ENCODE measurements at places on chromosomes 12 and 14.

DNA sequence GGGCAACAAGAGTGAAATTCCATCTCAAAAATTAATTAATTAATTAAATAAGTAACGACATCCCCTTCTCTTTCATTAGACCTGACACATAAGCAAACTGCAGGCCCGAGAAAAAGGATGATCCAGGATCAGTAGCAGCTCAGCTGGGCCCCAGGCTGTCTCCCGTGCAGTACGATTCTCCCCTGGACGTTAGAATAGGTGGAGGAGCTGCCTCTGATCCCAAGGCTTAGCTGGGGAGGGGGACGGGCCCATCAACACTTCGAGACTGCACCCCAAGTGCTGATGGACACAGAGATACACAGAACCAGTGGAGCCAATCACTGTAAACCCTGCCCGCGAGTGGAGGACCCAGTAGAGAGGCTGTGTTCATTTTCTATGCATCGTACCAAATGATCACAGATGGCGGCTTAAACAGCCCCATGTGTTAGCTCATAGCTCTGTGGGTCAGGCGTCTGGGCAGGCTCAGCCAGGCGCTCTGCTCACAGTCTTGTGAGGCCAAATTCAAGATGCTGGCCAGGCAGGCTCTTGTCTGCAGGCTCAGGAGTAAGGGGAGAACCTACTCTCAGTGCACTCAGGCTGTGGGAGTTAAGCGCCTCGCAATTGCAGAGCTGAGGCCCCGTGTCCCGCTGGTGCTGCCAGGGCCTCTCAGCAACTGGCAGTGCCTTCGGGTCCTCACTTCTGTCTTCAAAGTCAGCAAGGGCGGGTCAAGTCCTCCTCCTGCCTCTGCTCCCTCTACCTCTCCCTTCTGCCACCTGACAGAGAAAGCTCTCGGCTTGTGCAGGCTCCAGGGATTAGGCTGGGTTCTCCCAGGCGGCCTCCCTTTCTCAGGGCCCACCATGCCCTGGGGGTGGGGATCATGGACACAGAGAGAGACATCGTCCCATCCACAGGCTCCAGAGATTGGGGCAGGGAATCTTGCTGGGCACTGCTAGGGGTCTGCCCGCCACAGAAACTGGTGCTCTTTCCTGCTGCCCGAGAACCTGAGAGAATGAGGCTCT is 26.4 kb downstream of the RIMBP2 start:
- peak; percentile 38 for DNase-seq

DNA sequence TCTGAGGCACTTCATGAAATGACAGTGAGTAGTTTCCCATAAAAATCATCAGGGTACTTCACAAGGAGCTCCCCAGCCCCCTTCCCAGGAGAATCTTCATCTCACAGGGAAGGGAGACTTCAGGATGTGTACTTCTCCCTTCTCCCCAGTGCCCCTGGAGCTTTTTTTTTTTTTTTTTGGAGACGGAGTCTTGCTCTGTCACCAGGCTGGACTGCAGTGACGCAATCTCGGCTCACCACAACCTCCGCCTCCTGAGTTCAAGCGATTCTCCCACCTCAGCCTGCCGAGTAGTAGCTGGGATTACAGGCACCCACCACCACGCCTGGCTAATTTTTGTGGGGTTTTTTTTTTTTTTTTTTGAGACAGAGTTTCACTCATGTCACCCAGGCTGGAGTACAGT is 10.4 kb downstream of the ITPK1 start:
- peak; percentile 89 for DNase-seq

DNA sequence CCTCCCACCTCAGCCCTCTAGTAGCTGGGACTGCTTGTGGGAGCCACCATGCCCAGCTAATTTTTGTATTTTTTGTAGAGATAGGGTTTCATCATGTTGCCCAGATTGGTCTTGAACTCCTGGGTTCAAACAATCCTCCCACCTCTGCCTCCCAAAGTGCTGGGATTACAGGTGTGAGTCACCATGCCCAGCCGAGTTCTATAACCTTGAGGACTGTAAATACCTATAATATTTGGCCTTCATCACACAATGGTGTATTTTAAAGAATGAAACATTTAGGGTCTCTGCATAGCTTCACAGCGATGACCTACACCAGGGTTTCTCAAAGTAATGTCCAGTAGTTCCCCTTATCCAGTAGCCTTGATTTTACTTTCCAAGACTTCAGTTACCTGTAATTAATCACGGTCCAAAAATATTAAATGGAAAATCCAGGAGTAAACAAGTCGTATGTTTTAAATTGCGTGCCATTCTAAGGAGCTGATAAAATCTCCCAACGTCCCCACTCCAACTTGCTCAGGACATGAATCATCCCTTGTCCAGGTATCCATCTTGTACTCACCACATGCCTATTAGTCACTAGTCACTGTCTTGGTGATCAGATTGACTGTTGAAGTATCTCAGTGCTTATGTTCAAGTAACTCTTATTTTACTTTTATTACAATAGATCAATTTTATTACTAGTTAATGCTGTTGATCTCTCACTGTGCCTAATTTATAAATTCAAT is 368.2 kb downstream of the BTG1 start:
- DNase-seq, result no peak

DNA sequence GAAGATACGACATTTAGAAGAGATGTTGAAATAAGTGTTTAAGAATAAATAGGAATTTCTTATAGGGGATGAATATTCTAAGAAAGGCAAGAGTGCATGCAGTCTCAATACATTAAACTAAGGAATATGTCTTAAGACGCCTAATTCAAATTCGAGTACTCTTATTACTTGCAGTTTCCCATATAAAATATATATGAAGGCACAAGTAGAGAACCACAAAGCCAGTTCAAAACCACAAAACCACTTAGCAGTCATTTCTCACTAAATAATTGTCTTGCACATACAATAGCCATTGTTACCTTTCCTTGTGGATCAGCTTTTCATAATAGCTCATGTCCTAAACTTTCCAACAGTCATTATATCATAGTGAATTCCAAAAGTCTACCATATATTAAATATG is 91.0 kb upstream of the MON2 start:
- DNase-seq, result no peak

DNA sequence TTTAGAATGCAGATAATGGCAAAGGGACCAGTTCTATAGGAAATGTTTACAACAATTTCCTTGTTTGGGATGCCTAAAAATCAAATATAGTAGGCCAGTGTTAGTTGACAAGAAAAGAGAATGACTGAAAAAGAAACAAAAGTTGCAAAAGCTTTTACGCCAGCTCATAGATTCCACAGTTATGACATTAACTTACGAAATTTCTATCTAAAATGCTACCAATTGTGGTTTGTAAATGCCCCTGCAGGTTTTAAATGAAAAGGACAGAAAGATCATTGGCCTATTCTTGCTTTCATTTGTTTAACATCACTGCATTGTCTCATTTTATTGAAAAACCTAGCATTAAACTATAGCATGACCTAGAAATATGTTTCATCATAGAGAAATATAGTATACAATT is 345.8 kb downstream of the CCDC91 start:
- no peak for DNase-seq

GRCh38 chr12:12654691-12655460 is 41.1 kb downstream of the GPR19 start:
- DNase-seq, result no peak

DNA sequence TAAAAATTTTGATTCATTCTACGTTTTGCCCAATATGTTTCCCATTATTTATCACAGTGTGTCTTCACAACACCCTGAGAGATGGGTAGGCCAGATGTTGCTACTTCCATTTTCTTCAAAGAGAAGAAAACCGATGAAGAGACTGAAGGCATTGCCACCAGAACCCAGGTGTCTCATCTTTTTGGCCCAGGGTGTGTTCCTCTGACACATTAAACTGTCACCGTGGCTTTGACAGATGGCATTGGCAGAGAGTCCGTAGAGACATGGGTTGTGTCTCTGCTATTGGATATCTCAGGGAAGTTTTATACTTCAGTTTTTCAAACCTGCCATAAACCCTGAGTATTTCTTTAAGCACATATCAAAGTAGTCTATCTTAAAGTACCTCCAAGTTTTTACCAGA is 11.3 kb upstream of the NUDT4 start:
- no peak for DNase-seq

DNA sequence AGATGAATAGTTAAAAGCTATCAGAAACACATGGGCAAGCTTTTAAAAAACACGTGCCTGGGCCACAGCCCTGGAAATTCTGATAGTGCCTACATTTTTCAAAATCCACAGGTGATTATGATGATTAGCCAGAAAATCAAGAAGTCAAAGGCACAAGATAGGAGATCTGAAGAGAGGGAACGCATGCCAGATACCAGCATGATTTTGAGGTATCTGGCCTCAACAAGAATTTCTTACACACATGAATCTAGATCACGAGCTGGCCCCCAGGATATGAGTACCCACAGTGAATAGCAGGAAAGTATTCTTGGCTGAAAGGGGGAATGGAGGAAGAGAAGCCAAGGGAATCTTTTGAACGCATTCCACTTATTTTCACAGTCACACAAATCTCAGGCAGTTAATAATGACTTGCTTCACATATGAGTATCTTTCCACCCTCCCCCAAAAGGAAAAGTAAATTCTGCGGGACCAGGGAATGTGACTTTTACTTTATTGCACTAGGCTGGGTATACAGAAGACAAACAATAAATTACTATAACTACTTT is 438.2 kb downstream of the BCAT1 start:
- no peak for DNase-seq

GRCh38 chr14:73717266-73717665 is 3.1 kb upstream of the PNMA1 start:
- no peak for DNase-seq

DNA sequence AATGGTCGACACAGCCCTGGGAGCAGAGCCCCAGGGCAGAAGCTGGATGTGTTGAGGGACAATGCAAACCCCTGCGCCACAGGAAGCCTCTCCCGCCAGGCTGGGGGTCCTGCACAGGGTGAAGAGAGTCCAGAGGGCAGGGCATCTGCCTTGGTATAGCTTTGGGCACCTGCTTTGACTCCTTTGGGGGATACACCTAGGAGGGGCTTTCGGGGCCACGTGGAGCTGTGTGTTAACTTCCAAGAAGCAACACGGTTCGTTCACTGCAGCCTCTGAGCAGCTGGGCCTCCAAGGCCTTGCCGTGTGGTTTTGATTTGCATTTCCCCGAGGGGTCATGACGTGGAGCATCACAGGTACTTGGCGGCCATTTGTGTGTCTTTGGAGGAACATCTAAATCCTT is 5.8 kb upstream of the PUS1 start:
- DNase-seq, result peak; percentile 37

- DNase-seq, result no peak
Measured at GRCh38 chr12:57129889-57130288, 1.6 kb downstream of the LRP1 start.

Measured in upper lobe of left lung (tissue), 6 donors.